T-cell (primary cell): ENCODE measurements at places on chromosomes 4 and X.

DNA sequence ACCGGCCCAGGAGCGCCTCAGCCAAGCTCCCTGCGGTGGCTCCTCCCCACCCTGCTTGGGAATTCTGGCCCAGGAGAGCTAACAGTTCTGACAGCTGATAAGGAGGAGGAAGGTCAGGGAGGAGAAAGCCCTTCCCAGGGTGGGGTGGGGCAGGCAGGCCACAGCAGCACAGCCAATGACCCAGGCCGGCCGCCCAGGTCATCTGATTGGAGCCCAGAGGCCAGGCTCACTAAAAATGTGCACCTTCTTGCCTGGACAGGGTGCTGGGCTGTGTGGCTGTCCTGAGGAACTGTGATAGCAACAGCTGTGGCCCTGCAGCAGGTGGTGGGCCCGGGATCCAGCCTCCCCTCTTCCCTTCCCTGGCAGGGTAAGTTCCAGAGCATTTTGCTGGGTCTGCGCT lies 17.2 kb upstream of the SH3TC1 start:
- H3K27me3 ChIP-seq: no peaks in the 10 kb centered on the region
- no peak overlapping the region for H3K4me3 ChIP-seq
- no peaks in the 10 kb centered on the region for H3K36me3 ChIP-seq

DNA sequence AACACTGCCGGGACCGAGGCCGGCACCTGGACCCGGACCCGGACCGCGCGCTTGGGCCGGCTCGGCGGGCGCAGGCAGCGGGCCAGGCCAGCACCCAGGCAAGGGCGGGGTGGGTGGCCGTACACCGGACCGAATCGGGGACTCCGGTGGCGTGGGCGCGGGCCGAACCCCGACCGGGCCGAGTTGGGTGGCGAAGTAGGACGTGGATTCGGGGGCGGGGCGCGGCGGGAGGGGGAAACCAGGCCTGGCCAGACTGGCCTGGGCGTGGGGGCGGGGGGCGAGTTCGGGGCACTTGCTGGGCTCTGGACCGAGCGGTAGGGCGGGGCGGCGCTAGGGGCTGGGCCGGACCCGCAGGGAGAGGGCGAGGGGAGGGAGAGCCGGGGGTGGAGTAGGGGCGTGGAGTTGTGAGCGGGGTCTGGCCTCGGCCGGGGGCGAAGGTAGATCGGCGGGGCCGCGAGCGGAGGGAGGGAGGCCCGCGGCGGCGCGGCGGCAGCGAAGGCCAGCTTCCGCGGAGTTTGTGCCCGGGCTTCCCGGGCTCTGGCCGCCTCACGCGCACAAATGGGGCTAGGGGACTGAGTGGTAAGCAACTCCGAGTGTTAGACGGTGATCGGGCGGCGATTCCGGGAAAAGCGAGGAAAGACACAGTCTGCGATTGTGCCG lies 1.8 kb upstream of the BCORL1 start:
- no peak for DNase-seq
- H3K4me3 ChIP-seq: no peak overlapping the region
- no peaks in the 10 kb centered on the region for H3K27me3 ChIP-seq
- H3K27ac ChIP-seq: no peak overlapping the region
- no peaks in the 10 kb centered on the region for H3K36me3 ChIP-seq

DNA sequence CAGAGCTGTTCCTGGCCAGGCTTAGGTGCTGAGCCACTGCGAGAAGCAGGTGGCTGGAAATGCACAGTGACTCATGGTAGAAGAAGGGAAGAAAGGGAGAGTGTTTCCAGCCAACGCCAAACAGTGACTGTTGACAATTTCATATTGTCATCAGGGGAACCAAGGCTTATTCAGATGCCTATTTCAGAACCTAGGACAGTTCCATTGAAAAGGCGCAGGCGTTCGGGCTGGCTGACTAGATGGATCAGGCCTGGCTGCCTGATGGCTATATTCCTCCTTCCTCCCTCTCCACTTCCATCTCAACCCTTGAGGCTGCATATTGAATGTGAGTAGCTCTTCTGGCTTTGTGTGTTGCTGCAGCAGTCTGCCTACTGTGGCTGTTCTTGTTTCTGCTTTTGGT lies 73.0 kb upstream of the FRMPD4 start:
- no peaks in the 10 kb centered on the region for H3K4me1 ChIP-seq
- no peaks in the 10 kb centered on the region for H3K27me3 ChIP-seq
- H3K36me3 ChIP-seq: no peaks in the 10 kb centered on the region
- H3K27ac ChIP-seq: no peak overlapping the region
- H3K4me3 ChIP-seq: no peak overlapping the region

DNA sequence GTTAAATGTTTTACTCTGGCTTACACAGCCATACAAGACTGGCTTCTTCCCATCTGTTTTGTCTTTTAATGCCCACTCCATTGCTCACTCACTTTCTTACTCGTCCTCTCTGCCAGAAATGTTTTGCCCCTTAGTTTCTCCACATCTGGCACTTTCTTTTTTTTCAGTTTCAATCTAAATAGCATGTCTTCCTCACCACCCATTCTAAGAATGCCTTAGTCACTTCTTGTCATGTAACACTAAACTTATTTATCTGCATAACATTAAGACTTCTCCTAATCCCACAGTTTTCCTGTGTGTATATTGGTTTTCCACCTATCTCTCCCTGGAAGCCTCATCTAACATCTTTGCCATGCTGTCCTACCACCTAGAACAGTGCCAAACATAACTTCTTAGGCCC lies 119.3 kb downstream of the ADAMTS3 start:
- no peaks in the 10 kb centered on the region for H3K36me3 ChIP-seq
- no peak overlapping the region for H3K4me3 ChIP-seq
- DNase-seq: no peak
- no peaks in the 10 kb centered on the region for H3K4me1 ChIP-seq
